A549 treated with AZD2906 at 1 μM for 4 hours (cell line): ENCODE measurements at places on chromosomes 2 and 18. TPM values are rescaled to one million over a fixed set of nuclear protein-coding genes. Genes with fewer than 3 reads are reported as not detected.

The ATRAID gene
- 211 to 221 TPM (median 213 TPM) in 5 replicates for total RNA-seq

The LMAN2L gene
- total RNA-seq = 19.1 to 21.2 TPM (median 20.3 TPM) in 5 replicates

The POU3F3 gene
- total RNA-seq = 0.02 TPM in 2 of 5 replicates, not detected in the others

The GALNT13 gene
- 6.5 to 13.4 TPM (median 8.3 TPM) in 5 replicates for total RNA-seq

The ZC3H15 gene
- 73.0 to 92.4 TPM (median 76.9 TPM) in 5 replicates for total RNA-seq

The ALPG gene
- total RNA-seq = 0.33 to 0.55 TPM (median 0.50 TPM) in 5 replicates

The GBX2 gene
- 1.6 to 3.1 TPM (median 2.3 TPM) in 5 replicates for total RNA-seq

The TMEM17 gene
- 3.9 to 4.6 TPM (median 4.2 TPM) in 5 replicates for total RNA-seq

The ABCB11 gene
- total RNA-seq = 0.01 to 0.06 TPM (median 0.02 TPM) in 5 replicates

The SFXN5 gene
- total RNA-seq = 9.8 to 15.5 TPM (median 11.9 TPM) in 5 replicates

The GALNT5 gene
- total RNA-seq = 1.6 to 2.3 TPM (median 1.8 TPM) in 5 replicates

The C18orf54 gene
- total RNA-seq = 2.1 to 3.2 TPM (median 3.0 TPM) in 5 replicates

The LINC00305 gene
- not detected in 5 replicates for total RNA-seq

The MARCHF4 gene
- 21.4 to 26.2 TPM (median 24.2 TPM) in 5 replicates for total RNA-seq

The LRRTM4 gene
- not detected in 5 replicates for total RNA-seq

The ODC1 gene
- 167 to 179 TPM (median 174 TPM) in 5 replicates for total RNA-seq

The CEP76 gene
- total RNA-seq = 5.7 to 6.9 TPM (median 6.1 TPM) in 5 replicates

The ASB3 gene
- 10.2 to 11.9 TPM (median 11.8 TPM) in 5 replicates for total RNA-seq

The RAB17 gene
- total RNA-seq = 0.14 to 0.43 TPM (median 0.28 TPM) in 5 replicates

The METTL8 gene
- total RNA-seq = 27.2 to 29.2 TPM (median 27.5 TPM) in 5 replicates

The C2orf81 gene
- total RNA-seq = 2.4 to 3.6 TPM (median 3.2 TPM) in 5 replicates

The CRYGD gene
- not detected in 5 replicates for total RNA-seq

The SIX3 gene
- 2.7 to 4.3 TPM (median 3.7 TPM) in 5 replicates for total RNA-seq

The CHRNG gene
- total RNA-seq = not detected in 5 replicates

The ANO7 gene
- 1.6 to 2.0 TPM (median 1.9 TPM) in 5 replicates for total RNA-seq

The CIDEA gene
- not detected in 5 replicates for total RNA-seq

The ZSWIM2 gene
- total RNA-seq = not detected in 5 replicates

The DSG4 gene
- not detected in 5 replicates for total RNA-seq

The THOC1 gene
- 15.9 to 19.4 TPM (median 17.9 TPM) in 5 replicates for total RNA-seq

The WDR35 gene
- 12.2 to 17.7 TPM (median 13.4 TPM) in 5 replicates for total RNA-seq

The UBE2F gene
- 47.5 to 50.5 TPM (median 50.2 TPM) in 5 replicates for total RNA-seq

The FHL2 gene
- total RNA-seq = 47.1 to 62.0 TPM (median 52.7 TPM) in 5 replicates

The TMEM163 gene
- total RNA-seq = 0.09 to 0.17 TPM (median 0.10 TPM) in 5 replicates

The CFC1 gene
- total RNA-seq = 0.11 TPM in 1 of 5 replicates, not detected in the others

The UBR3 gene
- total RNA-seq = 7.6 to 10.5 TPM (median 8.7 TPM) in 5 replicates

The GNLY gene
- 0.20 to 0.45 TPM (median 0.35 TPM) in 4 of 5 replicates, not detected in the other for total RNA-seq

The IL1RL2 gene
- 0.05 TPM in 1 of 5 replicates, not detected in the others for total RNA-seq

The PRSS56 gene
- total RNA-seq = 0.06 to 0.17 TPM (median 0.09 TPM) in 5 replicates

The LRRFIP1 gene
- 70.7 to 102 TPM (median 84.2 TPM) in 5 replicates for total RNA-seq

The SCN3A gene
- total RNA-seq = 0.02 to 0.09 TPM (median 0.02 TPM) in 3 of 5 replicates, not detected in the others
